ENCODE measurements at places on chromosomes 6 and 20.

DNA sequence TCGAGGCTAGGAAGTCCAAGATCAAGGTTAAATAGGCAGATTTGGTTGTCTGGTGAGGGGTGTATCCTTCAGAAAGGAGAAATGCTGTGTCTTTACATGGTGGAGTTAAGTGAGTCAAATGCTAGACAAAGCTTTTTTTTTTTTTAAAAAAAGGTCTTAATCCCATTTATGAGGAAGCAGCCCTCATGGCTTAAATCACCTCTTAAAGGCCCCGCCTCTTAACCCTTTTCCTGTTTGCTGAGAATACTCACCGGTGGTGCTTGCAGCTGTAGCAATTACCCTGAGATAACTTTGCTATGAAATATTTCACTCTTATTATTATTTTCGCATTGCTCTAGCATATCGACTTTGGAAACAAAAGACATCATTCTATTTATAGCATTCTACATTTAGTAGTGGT, 30.8 kb downstream of the FBXO30 start:
- no peak for DNase-seq

DNA sequence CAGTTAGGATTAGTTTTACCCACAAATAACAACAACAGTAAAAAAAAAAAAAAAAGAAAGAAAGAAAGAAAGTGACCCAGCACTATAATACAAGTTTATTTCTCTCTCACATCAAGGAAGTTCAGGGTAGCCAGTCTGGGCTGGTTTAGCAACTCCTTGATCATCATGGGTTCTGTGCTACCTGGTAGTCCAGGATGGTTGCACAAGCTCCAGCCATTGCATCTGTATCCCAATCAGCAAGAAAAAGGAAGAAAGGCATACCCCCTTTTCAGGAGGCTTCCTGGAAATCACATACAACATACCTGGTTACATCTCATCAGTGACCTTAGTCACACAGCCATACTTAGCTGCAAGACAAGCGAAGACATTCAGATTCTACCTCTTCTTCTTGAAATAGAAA, 128.5 kb downstream of the MTHFD1L start:
- DNase-seq = no peak

DNA sequence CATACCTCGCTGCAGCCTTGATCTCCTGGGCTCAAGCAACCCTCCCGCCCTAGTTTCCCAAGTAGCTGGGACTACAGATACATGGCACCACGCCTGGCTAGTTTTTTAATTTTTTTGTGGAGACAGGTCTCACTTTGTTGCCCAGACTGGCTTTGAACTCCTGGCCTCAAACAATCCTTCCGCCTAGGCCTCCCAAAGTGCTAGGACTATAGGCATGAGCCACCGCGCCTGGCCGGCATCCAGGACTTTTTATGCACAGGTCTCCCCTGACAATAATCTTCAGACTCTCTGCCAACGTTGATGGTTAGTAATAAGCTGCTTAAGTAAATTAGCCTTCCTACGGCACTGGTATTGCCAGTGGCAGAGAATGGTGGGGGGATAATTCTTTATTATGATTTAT, 110.5 kb upstream of the MTHFD1L start:
- DNase-seq = no peak

- DNase-seq = no peak
These were observed 134.3 kb upstream of the MAN1A1 start for GRCh38 chr6:119483908-119484307.

DNA sequence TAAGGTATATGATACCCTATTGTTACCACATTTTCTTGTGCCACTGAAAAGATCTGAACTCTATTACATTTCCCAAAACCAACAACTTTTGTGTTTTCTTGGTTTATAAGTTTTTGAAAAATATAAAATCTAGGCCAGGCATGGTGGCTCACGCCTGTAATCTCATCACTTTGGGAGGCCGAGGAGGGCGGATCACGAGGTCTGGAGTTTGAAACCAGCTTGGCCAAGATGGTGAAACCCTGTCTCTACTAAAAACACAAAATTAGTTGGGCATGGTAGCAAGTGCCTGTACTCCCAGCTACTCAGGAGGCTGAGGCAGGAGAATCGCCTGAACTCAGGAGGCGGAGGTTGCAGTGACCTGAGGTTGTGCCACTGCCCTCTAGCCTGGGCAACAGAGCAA, 34.3 kb downstream of the SAMHD1 start:
- DNase-seq = no peak

DNA sequence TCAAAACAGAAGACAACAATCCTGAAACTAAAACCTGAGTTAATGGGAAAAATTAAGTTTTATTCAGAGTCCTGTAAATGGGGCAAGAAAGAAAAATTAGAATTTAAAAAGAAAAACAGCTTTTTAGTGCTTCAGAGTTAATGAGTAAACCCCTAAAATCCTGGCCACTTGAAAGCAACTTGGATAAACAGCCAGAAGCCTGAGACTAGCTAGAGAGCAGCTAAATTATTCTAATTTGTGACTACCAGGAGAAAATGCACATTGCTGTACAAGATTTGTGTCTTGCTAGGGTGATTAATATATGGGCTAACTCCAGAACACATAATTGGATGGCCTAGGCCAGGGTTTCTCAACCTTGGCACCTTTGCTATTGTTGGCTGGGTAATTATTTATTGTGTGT, 62.4 kb upstream of the ARG1 start:
- DNase-seq = no peak
